ENCODE measurements at places on chromosomes 2 and 18.

- DNase-seq: no peak
Observed at GRCh38 chr2:182259629-182260150, 167.1 kb downstream of the PDE1A start.

GRCh38 chr2:232058063-232058877 is 96.8 kb downstream of the DIS3L2 start:
- no peak for DNase-seq

GRCh38 chr18:7638321-7638720 is 71.2 kb downstream of the PTPRM start:
- no peak for DNase-seq

DNA sequence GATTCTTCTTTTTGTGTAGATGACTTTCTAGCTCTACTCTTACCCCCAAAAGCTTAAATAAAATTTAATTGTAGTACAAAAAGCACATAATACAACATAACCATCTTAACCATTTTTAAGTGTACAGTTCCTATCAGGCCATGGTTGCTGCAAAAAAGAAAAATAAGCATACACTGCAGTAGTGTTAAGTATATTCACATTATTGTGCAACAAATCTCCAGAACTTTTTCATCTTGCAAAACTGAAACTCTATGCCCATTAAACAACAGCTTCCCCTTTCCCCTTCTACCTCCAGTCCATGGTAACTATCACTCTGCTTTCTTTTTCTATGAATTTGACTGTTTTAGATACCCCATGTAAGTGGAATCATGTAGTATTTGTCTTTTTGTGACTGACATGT is 18.1 kb downstream of the PPM1B start:
- no peak for DNase-seq

- DNase-seq: no peak
Observed at GRCh38 chr18:70165936-70166335, 39.6 kb downstream of the RTTN start.

GRCh38 chr2:121189011-121189410 is 96.0 kb downstream of the TFCP2L1 start:
- no peak for DNase-seq

GRCh38 chr2:207216457-207216856 is 50.7 kb upstream of the KLF7 start:
- DNase-seq: no peak

GRCh38 chr18:28439870-28440269 is 262.9 kb upstream of the CDH2 start:
- DNase-seq: no peak

Measured in activated CD8-positive, alpha-beta memory T cell treated with anti-CD3 and anti-CD28 coated beads for 1 hour (primary cell).